ENCODE measurements at places on chromosomes 4 and X. TPM values are rescaled to one million over a fixed set of nuclear protein-coding genes. Genes with fewer than 3 reads are reported as not detected.

- no peak for DNase-seq
Measured at GRCh38 chr4:38831653-38832052, 25.0 kb downstream of the TLR6 start.

- no peak for DNase-seq
Measured at GRCh38 chr4:658681-659667, 15.1 kb downstream of the ATP5ME start.

GRCh38 chr4:80138551-80139538 is 58.5 kb upstream of the PRDM8 start:
- no peak for DNase-seq

- no peak for DNase-seq
Measured at GRCh38 chr4:82694046-82694445, 104.5 kb downstream of the SCD5 start.

Gene SHROOM4
- 1.1 TPM for polyA plus RNA-seq
